ENCODE measurements at places on chromosomes 7 and 10.

DNA sequence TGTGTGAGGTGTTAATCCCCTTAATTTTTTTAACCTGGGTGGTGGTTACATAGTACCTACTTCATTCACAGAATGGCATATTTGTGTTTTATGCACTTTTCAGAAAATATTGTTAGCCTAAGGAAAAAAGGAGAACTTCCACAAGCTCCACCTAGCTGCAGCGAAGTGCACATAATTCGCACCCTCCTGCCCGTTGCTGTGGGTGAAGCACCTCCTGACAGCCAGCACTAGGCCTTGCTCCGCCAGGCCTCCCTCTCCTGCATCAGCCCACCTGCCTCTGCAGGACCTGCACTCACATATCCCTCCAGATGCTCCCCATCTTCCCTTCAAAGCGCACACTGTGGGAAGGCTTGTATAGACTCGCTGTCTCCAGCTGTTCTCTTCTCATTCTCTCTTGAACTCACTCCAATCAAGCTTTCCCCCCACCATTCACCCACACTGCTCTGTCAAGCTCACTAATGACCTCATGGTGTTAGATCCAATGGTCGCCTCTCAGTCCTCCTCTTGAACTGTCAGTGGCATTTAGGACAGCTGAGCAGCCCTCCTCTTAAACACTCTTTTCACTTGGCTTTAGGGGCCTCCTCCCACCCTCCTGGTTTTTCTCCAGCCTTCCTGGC lies 20.7 kb upstream of the GRID1 start:
- DNase-seq, result no peak

DNA sequence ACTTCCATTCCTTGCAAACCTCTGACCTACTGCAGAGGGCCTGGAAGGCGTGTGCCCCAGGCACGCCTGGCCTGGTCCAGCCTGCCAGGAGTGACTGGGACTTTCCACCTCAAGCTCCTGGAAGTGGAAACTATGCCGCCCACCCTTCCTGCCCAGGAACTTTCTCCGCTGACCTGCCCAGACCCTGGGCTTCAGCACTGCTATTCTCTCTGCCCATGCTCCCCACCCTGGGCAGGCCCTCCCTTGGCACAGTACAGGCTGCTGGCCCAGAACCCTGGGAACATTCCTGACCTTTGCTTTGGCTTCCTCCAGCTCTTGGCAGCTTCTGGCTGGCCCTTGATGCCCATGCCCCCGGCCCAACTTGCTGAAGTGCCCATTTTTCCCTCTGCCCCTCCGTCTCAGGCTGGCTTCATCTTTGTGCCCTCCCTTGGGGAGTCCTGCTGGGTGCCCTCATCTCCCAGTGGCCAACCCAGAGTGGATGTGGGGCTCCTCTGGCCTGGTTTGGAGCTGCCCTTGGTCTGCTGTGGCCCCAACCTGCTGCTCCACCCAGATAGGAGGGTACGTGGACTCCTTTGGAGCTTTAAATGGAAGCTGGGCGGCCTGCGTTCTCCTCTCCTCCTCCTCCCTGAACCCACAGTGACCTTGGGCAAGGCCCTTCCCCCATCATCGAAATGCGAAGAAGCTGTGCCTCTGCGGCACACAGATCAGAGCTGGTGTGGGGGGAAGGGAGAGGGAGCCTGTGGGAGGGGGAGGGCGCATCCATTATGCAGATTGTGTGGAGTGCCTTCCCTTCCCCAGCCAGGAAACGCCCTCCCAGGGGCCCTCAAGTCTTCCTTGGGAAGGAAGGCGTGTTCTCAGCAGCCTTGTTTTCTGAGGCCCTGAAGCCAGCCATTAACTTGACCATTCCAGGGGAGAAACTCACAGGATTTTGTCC lies 3.4 kb downstream of the MMRN2 start:
- no peak for DNase-seq

- no peak for DNase-seq
Observed at GRCh38 chr10:117429643-117430265, 54.5 kb upstream of the PDZD8 start.

GRCh38 chr10:63501954-63502353 lies 19.2 kb upstream of the REEP3 start:
- DNase-seq, result no peak

DNA sequence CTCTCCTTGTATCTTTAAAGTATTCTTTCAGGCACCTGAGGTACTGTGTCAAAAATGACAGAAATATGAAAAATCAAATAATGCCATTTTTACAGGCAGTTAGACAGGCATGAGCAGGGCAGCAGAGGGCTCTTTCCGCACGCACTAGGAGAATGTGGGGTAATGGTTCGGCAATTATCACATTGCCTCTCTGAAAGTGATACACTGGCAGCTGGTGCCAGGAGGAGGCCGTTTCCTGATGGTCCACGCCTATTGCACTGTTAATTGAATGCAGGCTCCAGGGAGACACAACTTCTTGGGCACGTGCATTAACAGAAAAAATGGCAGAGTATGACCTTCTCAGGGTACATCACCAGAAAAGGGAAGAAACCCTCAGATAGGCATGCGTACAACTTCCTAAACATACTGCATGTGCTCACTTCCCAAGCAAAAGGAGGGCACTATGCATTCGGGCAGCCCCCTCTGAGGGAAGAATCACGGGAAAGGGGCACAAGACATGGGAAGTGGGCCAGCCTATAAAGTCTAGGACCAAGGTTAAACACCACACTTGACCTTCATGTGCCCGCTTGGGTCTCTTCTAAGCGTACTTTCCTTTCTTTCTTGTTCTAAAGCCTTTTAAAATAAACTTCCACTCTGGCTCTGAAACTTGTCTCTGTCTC lies 161.7 kb downstream of the TNS3 start:
- no peak for DNase-seq

- DNase-seq, result no peak
Observed at GRCh38 chr10:14737808-14738545, 36.7 kb downstream of the FAM107B start.

DNA sequence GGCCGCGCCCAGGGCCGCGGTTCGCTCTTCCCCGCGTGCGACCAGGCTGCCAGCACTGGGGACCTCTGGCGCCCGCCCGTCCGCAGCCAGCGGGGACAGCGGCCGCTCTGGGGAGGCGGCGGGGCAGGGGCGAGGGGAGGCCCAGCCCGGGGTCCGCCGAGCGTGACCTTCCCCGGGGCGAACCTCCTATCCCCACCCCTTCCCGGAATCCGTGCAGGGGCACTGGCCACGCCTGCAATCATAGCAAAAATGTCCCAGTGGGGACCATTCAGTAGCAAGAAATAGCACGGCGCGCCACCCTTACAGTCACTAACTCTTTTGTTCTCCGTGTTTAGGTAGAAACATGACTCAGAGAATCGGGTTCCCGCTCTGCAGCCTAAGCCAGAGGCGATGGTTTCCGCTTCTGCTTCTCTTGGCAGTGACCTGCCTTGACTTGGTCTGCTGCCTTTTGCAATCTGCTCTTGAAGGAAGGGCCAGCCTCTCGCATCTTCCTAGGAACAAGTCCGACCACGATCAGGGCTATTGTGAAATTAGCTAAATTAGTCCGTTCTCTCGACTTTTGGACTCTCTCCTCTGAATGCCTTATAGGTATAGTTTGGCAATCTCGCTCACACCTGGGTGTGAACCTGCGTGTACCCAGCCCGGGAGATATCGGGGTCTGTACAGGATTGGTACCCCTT lies 79.3 kb upstream of the ACBD5 start:
- peak; percentile 47 for DNase-seq

GRCh38 chr10:85622425-85622824 lies 744.2 kb downstream of the GRID1 start:
- DNase-seq, result no peak

GRCh38 chr10:11509036-11509435 lies 102.4 kb downstream of the USP6NL start:
- DNase-seq, result no peak

- DNase-seq, result no peak
Observed at GRCh38 chr10:97427571-97428179, 1.7 kb downstream of the PGAM1 start.

Data from stimulated activated CD4-positive, alpha-beta T cell treated with anti-CD3 and anti-CD28 coated beads, Interleukin-1b, Interleukin-23, amount 100 ng/mL, for 48 hours (primary cell).